ENCODE measurements at places on chromosomes 4 and X.

DNA sequence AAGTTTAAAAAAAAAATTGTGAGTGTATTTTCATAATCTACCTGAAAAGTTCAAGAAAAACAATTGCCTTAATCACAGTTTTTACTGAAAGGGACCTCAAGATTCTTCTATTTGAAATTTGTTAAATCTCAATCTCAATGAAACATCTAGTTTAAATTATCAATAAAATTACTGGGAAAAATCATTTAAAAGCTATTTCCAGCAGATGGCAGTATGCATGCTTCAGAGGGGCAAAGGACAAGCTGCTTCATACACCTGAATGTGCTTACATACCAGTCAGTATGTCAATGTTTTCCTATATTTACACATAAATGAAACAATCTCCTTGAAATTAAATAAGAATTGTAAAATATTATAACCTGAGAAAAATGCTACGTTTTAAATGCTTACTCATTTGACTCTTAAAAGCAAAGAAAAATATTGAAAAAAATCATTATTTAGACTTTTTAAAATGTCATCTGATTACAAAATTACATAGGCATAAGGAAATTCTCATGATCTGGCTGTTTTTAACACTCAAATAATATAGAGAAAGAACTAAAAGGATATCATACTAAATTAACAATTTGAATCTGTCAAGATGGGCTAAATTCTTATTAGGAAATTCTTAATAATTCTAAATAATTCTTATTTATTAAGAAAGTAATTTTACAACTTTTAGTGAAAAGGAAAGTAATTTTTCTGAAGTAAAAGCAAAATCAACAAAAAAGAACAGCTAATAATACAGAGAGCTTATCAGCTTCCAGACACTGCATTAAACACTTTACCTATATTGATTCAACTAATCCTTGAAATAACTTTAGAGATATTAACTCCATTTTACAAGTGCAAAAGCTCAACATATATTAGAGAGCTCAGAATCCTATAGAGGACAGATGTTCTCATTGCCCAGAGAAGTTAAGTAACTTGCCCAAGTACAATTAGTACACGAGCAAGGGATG, 242.1 kb downstream of the ADAMTS3 start:
- DNase-seq, result no peak

GRCh38 chr4:183834252-183834651, 70.9 kb upstream of the STOX2 start:
- no peak for DNase-seq

DNA sequence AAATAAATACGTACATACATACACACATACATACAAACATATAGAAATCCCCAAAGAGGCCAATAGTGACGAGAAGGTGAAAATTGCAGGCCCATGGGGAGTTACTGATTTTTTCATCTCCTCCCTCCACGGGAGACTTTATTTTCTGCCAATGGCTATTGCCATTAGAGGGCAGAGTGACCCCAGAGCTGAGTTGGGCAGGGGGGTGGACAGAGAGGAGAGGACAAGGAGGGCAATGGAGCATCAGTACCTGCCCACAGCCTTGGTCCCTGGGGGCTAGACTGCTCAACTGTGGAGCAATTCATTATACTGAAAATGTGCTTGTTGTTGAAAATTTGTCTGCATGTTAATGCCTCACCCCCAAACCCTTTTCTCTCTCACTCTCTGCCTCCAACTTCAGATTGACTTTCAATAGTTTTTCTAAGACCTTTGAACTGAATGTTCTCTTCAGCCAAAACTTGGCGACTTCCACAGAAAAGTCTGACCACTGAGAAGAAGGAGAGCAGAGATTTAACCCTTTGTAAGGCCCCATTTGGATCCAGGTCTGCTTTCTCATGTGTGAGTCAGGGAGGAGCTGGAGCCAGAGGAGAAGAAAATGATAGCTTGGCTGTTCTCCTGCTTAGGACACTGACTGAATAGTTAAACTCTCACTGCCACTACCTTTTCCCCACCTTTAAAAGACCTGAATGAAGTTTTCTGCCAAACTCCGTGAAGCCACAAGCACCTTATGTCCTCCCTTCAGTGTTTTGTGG, 180.7 kb downstream of the AR start:
- no peak for DNase-seq

GRCh38 chr4:22978656-22979055, 285.9 kb downstream of the GBA3 start:
- DNase-seq, result no peak

DNA sequence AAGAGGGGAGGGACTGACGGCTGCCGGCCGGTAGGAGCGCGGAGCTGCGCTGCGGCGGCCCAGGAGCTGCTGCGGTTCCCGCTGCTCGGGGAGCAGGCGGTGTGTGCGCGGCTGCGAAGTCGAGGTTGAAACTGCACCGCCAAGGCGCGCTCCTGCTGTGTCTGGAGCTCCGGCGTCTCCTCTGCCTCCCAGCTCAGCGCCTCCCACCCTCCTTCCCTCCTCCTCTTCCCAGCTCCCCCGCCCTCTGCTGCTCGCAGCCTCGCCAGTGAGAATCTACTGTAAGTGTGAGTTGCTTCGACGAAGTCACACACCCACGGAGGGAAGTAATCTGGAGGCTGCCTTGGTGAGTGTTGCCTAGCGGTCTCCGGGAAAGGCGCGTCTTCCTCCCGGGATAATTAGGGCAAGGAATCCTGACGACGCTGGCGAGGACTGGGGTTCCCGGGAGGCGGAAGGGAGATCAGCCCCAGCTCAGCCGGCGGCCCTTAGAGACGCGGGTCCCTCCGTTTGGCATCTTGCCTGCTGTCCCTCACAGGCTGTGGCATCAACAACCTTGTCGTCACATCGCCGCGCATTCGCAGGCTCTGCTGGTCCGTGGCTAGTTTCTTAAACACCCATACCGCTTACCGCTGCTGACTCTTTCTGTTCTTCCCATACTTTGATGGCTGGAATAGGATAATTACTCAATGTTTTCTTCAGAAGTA, at the start of gene EPHA5:
EPHA5 (minus strand) TSS at position 159 of the 701 bp plus-strand sequence. CDS start 747 bp downstream, outside the sequence.
- DNase-seq, result no peak

DNA sequence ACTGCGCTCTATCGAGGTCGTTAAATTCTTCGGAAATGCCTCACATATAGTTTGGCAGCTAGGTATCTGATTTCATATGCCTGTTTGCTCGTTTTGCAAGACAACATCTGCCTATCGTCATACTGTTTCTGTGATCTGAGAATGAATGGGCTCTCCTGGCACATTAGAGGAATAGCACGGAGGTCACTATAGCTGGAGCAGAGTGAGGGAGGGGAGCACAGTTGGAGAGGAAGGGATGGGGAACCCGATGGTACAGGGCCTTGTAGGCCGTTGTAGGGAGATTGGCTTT, 552 bp downstream of the IKBKG start:
- DNase-seq, result no peak

- no peak for DNase-seq
These were observed 414.5 kb upstream of the ATOH1 start for GRCh38 chr4:93414041-93414550.

DNA sequence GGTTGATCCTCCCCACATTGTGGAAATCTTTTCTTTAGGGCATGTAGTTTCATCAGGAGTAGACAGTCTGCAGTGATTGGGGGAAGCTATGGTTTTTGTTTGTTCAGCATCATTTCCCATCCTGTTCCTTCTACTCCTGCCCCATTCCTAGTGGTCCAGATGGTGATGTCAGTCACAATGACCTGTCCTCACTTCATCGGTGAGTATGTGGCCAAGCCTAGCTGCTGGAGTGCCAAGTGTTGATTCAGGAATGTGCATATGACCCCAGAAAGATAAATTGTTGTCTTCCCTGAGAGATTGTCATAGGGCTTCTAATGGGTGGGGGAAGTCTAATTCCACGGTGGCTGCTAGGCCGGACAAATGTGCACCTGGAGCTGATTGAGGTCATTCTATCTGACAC, 130.6 kb upstream of the FAT1 start:
- no peak for DNase-seq

GRCh38 chrX:46575991-46576392, 2.4 kb downstream of the CHST7 start:
- no peak for DNase-seq

GRCh38 chr4:173091958-173092357, 76.7 kb upstream of the GALNT7 start:
- no peak for DNase-seq

DNA sequence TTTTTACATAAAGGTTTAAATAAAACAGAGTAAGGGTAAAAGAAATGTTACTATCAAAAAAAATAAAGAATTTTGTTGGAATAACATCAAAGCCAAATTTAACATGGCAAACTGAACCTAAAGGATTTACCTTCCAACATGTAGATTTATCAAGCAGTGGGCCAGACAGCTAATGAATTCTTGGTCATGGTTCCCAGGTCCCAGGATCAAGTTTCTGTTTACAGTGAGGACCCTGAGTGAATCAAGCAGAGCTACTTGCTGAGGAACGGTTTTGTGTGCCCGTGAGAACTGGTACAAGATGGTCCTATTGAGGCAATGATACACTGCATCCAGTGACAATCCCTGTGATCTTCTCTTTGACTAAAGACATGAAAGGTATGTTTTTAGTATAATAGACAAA, 157.1 kb downstream of the CDS1 start:
- DNase-seq, result no peak

GRCh38 chr4:86717651-86718050, 123.5 kb downstream of the PTPN13 start:
- no peak for DNase-seq

- no peak for DNase-seq
These were observed 1150.6 kb downstream of the FAT4 start for GRCh38 chr4:126465341-126465740.

DNA sequence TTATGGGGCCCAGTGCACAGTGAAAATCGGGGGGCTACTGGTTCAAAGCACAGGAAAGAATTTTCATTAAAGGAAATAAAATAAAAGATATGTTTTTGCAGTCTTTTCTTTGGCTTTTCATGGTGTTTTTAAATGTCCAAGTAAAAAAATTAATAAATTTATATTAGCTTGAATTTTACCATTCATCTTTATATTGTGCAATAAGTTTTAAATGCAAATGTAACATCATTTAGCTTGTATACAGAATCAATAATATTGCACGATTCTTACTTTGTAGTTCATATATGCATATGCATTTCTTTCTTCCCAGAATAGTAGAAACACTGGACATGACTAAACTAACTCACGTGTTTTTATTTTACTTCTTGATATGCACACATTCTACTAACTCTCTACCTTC, 31.0 kb downstream of the AREG start:
- no peak for DNase-seq

GRCh38 chrX:75211976-75212375, 55.9 kb upstream of the ABCB7 start:
- DNase-seq, result no peak

- DNase-seq, result no peak
These were observed 264.0 kb upstream of the CT83 start for GRCh38 chrX:116726806-116727205.

DNA sequence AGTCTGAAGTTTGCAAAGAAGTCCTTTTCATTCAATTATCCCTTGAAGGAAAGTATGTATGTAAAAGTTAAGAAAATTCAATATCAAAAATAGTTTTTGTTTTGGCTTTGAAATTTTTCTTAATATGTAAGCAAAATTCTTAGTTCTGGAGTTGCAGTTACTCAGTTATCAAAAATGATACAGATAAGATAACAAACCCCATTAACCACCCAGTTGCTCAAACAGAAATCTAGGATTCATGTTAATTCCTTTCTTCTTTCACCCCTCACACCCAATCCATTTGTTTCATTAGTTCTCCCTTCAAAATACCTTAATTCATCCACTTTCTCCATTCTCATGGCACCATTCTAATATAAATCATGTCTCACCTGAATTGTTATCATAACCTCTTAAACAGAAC, 40.5 kb upstream of the JADE1 start:
- DNase-seq, result no peak

GRCh38 chr4:148216866-148217814, 225.1 kb downstream of the NR3C2 start:
- DNase-seq, result no peak

DNA sequence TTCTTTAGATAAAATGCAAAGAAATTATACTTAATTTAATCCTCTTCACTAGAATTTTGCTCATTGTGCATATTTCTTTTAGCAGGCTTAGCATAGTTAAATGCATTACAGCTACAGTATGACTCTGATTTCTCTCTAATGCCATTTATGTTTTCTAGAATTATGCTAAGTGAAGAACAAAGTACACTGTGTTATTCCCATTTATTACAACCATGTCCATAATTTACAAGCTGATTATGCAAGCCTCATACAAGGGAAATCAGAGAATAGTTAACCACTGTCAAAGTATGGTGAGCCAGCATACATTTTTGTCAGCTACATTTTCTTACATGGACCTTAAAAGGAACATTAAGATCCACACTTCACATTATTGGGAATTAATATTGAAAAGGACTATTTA, 99.1 kb downstream of the MAB21L2 start:
- DNase-seq, result no peak

- no peak for DNase-seq
These were observed 53.7 kb upstream of the HPF1 start for GRCh38 chr4:169811476-169811875.

Measured in stimulated activated CD4-positive, alpha-beta T cell treated with anti-CD3 and anti-CD28 coated beads, Interleukin-4, amount 100 ng/mL, for 1 hour (primary cell).